ENCODE measurements at places on chromosomes 16 and 17.

GRCh38 chr16:89422527-89422904 lies 67.8 kb downstream of the ANKRD11 start:
- peak; percentile 43 for DNase-seq

DNA sequence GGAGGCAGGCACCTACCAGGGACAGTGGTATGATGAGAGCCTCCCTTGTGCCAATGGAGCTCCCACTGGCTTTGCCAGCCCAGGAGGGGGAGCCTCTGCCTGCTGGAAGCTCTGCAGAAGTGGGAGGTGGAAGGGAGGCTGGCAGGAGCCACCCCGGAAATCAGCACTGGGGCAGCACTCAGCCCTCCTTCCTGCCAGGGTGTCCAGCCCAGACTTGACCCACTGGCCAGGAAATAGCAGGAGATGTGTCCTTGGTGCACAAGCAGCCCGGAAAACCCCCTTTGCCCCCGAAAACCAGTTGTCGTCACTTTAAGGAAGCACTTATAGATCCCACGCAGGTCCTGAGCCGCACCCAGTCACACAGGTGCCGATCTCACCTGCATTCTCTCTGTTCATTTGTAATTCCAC lies 49.3 kb upstream of the CACNG4 start:
- peak; percentile 10 for DNase-seq

DNA sequence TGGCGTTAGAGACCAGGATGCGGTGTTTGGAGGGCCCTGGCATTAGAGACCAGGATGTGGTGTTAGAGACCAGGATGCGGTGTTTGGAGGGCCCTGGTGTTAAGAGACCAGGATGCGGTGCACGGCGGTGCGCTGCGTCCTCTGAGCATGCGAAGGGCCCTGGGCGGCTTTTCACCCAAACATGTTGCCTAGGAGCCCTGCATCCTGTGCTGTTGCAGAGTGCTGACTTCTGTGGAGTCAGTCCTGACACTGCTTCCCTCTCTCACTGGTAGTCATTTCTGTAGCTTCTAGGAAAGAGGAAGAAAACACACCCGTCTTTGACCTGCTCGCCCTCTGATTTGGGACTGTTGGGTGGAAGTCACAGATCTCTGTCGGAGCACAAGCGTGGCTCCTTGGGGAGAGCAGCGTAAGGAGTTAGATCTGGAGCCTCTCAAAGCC lies 141.2 kb downstream of the LAT start:
- DNase-seq = no peak

DNA sequence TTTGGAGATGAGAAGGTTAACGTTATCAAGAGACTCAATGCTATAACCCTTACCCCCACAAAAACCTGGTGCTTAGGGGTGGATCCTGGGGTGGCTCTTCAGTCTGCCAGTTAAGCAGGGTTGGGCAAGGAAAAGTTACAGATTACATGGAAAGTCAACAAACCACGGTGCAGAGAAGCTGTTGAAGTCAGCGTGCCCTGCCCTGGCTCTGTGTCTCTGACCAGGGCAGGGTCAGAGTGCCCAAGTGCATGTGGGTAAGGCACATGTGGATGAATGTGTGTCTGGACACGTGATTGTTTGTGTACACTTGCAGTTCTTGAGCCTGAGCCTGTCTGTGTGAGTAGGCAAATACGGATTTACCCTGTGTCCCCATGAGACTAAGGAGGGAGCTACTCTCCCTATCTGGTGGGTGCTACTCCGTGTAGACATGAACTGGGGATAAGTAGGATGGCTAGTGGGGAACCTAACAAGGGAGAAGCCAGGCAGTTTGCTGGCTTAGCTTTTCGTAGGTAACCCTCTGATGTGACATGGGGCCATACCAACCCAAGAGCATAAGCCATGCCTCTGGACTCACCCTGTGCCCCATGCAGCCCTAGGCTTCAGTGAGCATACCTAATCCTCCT lies 5.5 kb downstream of the IGFBP4 start:
- DNase-seq = peak; percentile 25

DNA sequence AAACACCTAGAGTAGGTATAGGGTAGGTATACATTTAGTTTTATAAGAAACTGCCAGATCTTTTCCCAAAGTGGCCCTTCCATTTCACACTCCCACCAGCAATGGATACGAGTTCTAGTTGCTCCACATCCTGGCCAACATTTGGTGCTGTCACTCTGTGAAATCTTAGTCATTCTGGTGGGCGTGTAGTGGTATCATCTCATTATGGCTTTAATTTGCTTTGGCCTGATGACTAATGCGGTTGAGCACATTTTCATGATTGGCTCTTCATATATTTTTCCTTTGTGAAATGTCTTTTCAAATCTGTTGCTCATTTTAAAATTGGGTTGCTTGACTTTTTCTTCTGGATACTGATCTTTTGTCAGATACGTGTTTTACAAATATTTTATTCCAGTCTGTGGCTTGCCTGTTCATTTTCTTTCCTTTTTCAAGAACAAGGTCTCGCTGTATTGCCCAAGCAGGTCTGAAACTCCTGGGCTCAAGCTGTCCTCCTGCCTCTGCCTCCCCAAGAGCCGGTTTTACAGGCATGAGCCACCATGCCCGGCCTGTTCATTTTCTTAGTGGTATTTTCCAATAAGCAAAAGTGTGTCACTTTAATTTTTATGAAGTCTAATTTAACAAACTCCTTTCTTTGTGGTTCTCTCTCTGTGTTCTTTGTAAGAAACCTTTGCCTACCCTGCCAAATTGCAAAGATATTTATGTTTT lies 192.4 kb downstream of the SEC14L1 start:
- peak; percentile 68 for DNase-seq

- no peak for DNase-seq
These were observed 85.9 kb upstream of the GSE1 start for GRCh38 chr16:85527042-85527766.

- no peak for DNase-seq
These were observed 86.8 kb upstream of the TOM1L1 start for GRCh38 chr17:54813896-54814295.

Data from fibroblast of pulmonary artery (primary cell).